Activated naive CD4-positive, alpha-beta T cell treated with anti-CD3 and anti-CD28 coated beads, Interleukin-2, amount 50 U/mL, for 16 hours (primary cell): ENCODE measurements at places on chromosomes 5 and 9.

- DNase-seq: no peak
Observed at GRCh38 chr5:154097031-154097430, 58.3 kb downstream of the MFAP3 start.

- DNase-seq: no peak
Observed at GRCh38 chr9:9820436-9820835, 792.4 kb downstream of the PTPRD start.

- no peak for DNase-seq
Observed at GRCh38 chr5:106610041-106610440, 1060.7 kb downstream of the EFNA5 start.

DNA sequence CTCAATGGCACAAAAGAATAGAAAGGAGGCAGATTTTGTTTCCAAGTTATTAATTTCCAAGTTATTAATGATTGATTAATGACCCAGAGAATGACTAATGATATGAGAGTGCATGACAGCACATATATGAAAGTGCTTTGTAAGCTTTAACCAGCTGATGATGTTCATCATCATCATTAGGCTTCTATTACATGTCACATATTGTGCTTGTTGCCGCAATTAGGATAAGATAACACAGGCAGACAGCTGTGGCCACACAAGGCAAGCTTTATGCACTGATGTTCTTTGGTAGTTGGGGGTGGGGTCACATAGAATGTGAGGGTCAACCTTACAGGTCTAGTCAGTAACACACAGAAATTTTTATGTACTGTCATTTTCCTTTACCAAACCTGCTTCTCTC is 219.7 kb downstream of the TRPM3 start:
- DNase-seq: no peak

GRCh38 chr5:179224741-179225140 is 120.5 kb downstream of the ADAMTS2 start:
- no peak for DNase-seq

- DNase-seq: no peak
Observed at GRCh38 chr5:118611332-118611945, 376.9 kb downstream of the DTWD2 start.

DNA sequence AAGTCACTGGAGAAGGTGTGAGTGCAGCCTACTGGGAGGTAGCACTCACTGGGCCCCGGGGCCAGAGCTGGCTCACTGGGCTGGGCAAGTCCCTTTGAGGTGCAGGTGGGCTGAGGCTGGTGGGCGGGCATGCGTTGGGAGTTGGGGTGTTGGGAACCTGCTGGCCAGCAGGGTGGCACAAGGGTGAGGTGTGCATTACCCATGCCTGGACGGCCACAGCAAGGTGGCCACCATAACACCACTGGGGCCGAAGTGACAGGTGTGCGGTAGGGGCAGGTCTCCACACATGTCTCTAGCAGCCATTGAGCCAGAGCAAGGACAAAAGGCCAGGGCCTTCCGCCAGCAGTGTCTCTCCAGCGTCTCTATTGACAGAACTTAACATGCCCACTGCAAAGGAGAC is 22.6 kb downstream of the PRRT1B start:
- no peak for DNase-seq

- no peak for DNase-seq
Observed at GRCh38 chr9:22535780-22536179, 89.2 kb downstream of the DMRTA1 start.

DNA sequence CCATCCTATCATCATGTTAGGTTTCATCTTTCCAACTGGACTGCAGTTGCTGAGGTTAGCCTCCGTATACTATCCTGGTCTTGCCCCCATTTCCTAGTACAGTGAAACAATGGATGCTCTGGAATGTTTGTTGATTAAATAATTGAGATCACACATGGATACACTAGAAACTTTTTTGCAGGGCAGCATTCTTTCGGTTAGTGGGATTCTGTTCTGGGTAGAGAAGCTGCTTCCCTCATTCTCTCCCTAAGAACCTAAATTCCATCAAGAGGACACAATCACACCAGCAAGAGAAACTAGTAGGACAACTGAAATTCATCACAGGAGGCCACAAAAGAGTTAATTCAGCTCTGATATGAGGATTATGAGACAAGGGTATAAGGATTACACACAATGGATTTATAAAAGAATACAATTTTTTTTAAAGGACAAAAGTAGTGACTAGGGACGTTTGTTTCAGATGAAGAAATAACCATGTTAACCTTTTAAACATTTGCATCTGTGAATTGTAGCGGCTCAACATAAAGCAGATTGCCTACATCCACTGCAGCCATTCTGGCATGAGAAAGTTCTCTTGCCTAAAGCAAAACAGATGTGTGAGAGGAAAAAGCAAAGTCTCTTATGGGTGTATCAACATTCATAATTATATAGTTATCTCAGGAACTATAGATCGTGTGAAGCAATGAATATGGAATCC is 162.7 kb upstream of the LHFPL2 start:
- no peak for DNase-seq

- DNase-seq: no peak
Observed at GRCh38 chr9:106697750-106698502, 165.0 kb upstream of the ZNF462 start.

- DNase-seq: no peak
Observed at GRCh38 chr5:173752653-173753052, 135.5 kb upstream of the CPEB4 start.

- no peak for DNase-seq
Observed at GRCh38 chr9:94717761-94718160, 8.7 kb upstream of the AOPEP start.

DNA sequence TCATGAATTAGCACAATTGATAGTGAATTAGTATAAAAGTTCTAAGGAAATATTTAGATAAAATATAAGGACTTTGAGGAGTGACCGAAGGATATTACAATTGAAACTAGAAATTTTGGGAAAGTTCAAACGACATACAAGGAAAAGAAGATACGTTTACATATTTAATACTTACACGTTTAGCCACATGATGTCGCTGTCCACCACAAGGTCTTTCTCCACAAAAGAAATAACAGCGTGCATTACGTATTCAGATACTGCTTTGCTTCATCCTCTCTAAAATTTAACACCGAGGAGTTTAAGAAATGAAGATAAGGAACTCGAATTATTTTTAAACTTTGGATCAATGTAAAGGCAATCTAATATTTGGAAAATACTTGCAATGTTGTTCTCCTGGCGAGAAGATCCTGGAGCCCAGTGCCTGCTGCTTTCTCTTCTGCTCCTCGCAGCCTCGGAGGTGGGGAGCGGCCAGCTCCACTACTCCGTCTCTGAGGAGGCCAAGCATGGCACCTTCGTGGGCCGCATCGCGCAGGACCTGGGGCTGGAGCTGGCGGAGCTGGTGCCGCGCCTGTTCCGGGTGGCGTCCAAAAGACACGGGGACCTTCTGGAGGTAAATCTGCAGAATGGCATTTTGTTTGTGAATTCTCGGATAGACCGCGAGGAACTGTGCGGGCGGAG is at the start of gene PCDHA3:
PCDHA3 (plus strand) TSS at position 242 of the 678 bp plus-strand sequence.
- DNase-seq: no peak

DNA sequence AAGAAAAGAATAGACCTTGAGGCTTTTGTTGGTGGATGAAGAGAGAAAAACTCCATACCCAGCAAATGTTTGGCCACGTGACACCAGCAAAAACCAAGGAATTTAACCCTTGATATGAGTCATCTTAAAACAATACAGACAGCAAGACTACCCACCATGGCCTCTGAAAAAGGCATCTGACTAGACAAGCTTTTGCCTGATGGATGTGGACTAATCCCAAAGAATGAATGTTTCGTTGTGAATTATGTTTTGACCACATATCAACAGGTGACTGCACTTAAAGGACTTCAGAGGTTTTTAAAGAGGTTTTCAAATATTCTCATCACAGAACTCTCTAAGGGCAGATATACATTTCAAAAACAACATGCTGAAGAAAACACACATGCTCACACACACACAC is 33.0 kb upstream of the SLC1A3 start:
- DNase-seq: no peak

GRCh38 chr9:5435912-5436311 is 1.8 kb downstream of the PLGRKT start:
- no peak for DNase-seq

GRCh38 chr5:2697446-2698200 is 53.9 kb downstream of the IRX2 start:
- DNase-seq: no peak

DNA sequence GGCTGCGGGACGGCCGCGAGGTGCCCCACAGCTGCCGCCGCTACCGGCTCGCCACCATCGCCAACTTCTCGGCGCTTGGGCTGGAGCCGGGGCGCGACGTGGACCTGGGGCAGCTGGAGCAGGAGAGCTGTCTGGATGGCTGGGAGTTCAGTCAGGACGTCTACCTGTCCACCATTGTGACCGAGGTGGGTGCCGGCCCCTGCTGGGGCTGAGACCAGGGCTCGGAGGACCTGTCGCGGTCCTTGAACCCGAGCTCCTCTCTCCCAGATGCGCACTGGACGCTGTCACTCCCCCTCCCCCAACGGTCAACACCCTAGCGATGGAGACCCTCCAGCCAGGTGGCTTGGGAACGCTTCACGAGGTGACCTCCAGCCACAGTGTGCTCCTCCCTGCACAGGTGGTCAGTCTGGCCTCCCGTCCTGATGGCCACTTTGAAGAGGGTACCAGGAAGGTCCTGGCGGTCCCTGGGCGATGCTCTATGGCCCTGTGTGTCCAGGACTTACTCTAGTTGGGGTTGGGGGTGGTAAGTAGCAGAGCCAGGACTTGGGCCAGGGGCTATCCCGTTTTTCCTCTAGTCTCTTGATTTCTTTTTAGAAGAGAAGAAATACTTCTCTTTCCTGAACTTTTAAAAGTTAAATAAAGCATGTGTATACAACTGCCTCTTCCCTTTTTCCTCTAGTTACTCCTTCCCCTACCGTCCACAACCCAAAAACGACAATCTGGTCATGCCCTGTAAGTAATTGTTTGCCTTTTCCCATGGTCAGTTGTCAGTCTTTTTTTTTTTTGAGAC is 866 bp downstream of the SLC22A5 start:
- no peak for DNase-seq

GRCh38 chr5:79702606-79703380 is 13.2 kb downstream of the CMYA5 start:
- DNase-seq: peak; percentile 34

- DNase-seq: no peak
Observed at GRCh38 chr5:64625678-64626077, 64.6 kb upstream of the SHISAL2B start.

- no peak for DNase-seq
Observed at GRCh38 chr5:37121027-37121426, 128.1 kb downstream of the CPLANE1 start.

DNA sequence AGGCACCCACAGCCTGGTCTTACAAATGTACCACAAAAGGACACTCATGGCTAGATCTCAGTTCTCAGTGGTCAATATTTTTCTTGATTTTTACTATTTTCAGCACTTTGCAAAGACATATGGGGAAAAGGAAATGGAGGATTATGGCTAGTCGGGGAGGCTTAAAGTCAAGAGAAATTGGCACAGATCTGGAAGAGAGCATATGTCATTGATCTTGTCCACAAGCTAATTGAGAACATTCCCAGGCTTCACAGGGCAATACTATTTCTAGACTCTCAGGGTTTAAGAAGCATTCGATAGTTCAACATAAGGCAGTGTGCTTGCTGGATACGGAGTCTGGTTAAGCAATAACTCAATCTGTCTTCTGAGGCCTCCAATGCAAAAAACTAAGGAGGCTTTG is 285.8 kb downstream of the ZNF608 start:
- DNase-seq: no peak

DNA sequence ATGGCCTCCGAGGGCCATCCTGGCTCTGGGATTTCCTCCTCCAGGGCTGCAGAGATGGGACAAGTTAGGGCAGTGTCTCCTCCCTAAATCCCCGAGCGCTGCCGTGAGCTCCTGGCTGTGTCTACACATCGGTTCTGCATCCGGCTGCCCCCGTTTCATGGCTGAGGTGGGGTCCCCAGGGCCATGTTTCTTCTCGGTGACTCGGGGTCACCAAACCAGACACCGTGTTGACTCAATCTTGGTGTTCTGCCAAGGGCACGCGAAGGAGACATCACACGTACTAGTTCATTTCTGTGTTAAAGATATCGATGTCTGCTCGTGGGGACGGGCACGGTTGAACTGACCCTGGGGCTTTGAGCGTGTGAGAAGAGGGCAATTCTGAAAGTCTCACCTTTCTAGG is 60.7 kb downstream of the COL5A1 start:
- DNase-seq: no peak

GRCh38 chr9:130607640-130608420 is 28.5 kb downstream of the FUBP3 start:
- DNase-seq: no peak

DNA sequence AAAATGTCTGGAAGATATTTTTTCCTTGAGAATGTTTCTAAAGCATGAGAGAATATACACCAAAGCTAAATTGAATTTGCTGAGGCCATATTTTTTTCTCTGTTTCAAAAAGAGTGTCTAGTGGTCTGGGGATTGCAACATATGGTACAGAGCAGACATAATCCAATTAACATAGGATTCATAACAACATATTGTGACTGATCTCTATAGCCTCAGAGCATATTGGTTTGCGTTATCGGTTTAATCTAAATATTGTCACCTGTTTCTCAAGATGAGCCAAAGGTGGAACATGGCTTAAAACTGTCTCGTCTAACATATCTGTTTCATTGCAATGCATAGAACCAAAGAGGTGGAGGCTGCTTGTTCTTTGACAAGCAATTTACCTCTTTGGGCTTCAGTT is 3.9 kb downstream of the PPP3R2 start:
- DNase-seq: no peak

- no peak for DNase-seq
Observed at GRCh38 chr9:121819428-121820231, 168.2 kb downstream of the DAB2IP start.

- DNase-seq: no peak
Observed at GRCh38 chr9:134648701-134649530, 7.3 kb downstream of the COL5A1 start.

DNA sequence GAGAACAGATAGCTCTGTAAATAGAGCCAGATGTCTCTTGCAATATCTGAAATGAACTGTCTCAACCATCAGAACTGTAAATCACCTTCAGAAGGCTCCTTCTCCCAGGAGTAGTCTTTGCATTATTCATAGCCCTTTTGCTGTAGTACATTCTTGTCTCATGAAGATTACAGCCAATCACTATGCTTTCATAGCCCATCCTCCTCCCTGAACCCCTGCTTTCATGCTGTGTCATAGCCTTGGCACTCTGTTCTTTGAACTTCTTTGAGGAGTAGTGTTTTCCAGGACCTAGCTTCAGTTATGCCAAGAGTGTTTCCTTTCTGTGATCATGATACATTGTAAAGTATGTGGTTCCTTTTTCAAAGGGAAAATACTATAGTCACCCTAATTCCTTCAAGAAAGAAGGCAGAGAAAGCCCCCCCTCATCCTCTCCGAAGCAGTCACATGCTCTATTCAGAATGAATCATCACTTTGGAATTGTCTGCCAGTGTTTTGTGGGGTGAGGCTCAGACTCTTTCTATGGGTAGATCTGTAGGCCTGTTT is 61.1 kb downstream of the GRIA1 start:
- no peak for DNase-seq

- DNase-seq: no peak
Observed at GRCh38 chr5:9878206-9878605, 248.1 kb upstream of the TAS2R1 start.
